ENCODE measurements at places on chromosomes 16 and 17.

- DNase-seq: no peak
Measured at GRCh38 chr16:86872833-86873232, 294.5 kb downstream of the FOXL1 start.

DNA sequence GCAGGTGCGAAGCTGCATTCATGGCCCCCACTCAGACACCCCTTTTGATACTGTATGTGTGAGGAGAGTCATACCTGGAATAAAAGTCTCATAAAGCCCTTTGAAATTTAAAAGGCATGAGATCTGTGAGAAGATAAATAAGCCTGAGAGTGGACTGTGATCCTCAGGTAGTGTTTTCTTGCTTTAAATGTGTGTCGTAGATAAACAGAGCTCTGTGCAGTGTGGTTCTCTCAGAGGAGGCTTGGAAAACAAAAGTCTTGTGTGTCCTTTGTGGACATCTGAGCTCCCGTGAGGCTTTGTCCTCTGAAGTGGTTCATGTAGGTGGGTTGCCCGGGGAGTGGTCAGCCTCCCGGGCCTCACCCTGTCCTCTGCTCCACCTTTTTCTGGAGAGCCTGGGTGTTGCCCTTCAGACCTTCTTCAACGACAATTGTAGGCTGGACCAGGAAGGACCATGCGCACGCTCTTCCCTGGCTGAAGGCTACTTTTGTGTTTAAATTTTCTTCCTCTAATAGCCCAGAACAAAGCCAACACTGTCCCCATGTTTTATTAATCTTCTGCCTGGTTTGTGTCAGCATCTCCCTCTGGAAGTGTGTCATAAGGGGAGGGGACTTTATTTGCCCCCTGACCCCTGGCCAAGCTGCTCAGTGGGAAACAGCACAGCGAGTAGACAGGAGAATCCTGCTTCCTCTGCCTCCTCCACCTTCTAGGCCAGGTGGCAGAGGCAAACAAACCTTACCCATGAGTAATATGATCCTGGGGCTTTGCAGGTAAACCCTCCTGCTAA, 151.2 kb downstream of the MSI2 start:
- no peak for DNase-seq

GRCh38 chr16:85350973-85351372, 238.7 kb upstream of the CIBAR2 start:
- no peak for DNase-seq

DNA sequence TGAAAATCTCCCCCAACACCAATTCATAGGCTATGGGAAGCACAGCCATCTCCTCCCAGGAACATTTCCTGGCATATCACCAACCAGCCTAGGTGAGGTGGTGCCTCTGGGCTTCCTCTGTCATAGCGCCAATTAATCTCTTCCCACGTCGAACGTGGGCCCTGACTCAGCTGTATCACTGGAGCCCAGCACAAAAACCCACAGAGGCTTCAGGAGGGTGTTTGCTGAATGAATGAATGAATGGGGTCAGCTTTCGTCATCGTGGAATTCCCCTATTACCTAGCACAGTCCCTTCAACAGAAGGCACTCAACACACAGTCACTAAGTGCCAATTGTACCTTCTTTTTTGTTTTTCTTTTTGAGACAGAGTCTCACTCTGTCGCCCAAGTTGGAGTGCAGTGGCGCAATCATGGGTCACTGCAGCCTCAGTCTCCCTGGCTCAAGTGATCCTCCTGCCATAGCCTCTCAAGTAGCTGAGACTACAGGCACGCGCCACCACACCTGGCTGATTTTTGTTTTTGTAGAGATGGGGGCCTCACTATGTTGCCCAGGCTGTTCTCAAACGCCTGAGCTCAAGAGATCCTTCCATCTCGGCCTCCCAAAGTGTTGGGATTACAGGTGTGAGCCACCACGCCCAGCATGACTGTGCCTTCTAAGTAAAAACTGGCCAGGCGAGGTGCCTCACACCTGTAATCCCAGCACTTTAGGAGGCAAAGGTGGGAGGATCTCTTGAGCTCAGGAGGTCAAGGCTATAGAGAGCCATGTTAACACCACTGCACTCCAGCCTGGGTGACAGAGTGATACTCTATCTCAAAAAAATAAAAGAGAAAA, 4.1 kb downstream of the ZNF688 start:
- peak; percentile 64 for DNase-seq

GRCh38 chr16:86395477-86395876, 114.8 kb upstream of the FOXF1 start:
- DNase-seq: no peak

DNA sequence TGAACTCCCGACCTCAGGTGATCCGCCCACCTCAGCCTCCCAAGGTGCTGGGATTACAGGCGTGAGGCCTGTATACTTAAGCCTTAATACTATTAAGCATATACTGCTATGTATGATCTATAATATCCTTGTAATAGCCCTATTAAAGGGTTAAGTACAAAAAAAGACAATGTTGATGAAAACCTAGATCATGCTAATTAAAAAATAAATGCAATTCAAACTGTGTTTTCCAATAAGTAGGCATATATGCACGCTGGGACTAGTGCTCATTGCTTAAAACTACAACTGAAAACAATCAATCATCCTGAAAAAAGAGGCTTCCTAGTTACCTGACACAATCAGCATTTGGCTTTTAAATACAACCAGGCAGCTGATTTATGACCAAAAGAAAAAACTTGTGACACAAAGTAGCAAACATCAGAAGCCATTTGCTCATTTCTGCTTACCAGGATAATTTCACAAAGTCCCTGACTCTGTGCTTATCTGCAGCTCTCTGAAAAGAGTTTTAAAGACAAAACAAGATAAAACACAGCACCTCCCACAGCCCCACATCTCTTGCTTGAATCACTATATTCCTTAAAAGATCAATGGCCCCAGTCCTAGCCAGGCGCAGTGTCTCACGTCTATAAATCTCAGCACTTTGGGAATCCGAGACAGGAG, 11.1 kb downstream of the ZNF385C start:
- DNase-seq: no peak

DNA sequence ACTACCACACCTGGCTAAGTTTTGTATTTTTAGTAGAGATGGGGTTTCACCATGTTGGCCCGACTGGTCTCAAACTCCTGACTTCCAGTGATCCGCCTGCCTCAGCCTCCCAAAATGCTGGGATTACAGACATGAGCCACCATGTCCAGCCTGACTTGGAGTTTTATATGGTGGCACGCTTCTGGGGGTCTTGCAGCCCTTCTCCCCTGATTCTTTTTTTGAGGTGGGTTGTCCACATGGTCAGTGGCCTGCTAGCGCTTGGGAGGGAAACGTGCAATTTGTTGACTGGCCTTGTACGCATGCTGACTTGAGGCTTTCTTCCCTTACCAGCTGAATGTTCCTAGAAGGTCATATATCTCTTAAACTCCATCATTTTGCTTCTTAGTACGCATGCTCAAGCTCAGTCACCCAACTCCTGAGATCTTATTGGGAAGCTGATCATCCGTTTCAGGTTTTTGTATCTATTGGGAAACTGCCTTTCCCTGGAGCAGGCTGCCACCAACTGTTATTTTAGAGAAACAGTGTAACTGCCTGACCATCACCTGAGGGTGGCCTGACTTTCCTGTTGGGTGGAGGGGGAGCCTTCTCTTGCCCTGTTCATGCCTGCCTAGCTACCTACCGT, 13.7 kb upstream of the LDHD start:
- no peak for DNase-seq

- DNase-seq: no peak
Measured at GRCh38 chr17:66837885-66838665, 3.2 kb downstream of the CACNG5 start.

- DNase-seq: peak; percentile 75
Measured at GRCh38 chr16:22077700-22078313, 14.5 kb upstream of the VWA3A start.

DNA sequence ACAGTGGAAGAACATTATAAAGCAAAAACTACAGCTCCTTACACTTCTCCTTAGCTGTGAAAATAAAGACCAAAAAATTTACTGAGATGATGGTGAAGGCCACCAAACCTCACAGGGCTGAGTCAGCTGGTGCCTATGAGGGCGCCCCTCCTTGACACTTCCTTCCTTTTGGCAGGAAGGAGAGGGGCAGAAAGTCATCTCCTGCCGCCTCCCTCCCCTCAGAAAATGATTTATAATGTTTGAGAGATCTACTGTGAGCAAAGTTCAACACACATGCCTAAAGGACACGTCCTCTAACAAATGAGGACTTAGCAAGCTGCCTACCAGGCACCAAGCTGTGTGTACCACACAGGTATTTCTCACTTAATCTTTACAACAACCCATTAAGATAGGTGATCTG, 245.7 kb downstream of the PRKCA start:
- DNase-seq: peak; percentile 33

Data from CD4-positive, alpha-beta T cell treated with Interleukin-12 subunit alpha and Interleukin-12 subunit beta, for 1 hour (primary cell).